ENCODE measurements at places on chromosomes 3 and 15.

DNA sequence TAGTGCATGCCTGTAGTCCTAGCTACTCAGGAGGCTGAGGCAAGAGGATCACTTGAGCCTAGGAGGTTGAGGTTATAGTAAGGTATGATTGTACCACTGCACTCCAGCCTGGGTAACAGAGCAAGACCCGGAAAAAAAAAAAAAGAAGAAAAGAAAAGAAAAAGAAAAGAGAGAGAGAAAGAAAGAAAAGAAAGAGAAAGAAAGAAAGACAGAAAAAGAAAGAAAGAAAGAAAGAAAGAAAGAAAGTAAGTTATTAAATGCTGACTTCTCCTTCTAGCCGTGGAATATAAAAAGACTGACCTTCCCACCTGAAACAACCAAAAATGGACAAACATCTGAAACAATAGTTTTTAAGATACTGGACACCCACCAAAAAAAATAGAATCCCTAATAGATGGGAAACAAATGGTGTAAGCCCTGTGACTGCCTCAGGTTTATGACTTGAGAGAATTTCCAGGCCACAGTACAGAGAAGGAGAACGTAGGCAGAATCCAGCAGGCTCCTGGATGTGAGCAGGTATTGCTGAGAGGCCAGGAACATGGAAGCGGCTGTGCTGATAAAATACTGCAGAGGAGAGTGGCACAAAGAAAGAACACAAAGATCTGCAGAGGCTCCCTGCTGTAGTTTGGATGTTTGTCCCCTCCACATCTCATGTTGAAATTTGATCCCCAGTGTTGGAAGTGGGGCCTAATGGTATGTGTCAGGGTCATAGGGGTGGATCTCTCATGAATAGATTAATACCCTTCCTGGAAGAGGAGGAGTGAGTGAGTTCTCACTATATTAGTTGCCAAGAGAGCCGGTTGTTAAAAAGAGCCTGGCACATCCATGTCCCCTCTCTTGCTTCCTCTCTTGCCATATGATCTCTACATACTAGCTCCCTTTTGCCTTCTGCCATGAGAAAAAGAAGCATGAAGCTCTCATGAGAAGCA lies 41.8 kb upstream of the PRSS50 start:
- no peak for DNase-seq

- DNase-seq = no peak
Measured at GRCh38 chr15:25136119-25136518, 181.3 kb downstream of the SNRPN start.

DNA sequence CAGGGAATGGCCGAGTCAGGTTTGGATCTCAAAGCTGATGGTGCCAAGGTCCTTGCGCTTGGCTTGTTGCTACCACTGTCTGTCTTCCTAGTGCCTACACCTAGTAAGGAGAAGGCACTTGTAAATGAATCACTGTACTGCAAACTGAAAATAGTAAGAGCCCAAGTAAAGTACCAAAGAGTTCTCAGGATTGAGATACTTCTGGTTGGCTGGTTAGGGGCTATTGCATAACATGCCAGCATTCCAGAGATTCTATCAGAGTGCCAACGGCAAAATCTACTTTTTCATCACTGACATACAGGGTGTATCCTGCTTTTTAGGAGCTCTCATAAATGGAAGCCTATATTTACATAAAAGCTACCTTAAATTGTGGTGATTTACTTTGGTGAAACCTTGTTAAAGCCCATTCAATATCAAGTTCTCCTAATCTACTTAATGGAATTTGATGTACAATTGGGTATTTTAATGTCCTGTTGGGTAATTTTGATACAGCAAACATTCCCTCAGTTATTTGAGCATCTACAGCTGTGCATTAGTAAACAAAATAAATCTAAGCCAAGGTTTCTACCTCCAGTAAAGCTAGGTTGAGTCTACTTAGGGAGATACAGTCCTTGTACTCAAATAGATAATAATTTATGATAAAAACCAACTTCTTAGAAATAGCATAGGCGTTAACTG lies 30.7 kb upstream of the CHD2 start:
- no peak for DNase-seq

GRCh38 chr3:53156368-53156834 lies 4.6 kb upstream of the PRKCD start:
- DNase-seq = no peak

DNA sequence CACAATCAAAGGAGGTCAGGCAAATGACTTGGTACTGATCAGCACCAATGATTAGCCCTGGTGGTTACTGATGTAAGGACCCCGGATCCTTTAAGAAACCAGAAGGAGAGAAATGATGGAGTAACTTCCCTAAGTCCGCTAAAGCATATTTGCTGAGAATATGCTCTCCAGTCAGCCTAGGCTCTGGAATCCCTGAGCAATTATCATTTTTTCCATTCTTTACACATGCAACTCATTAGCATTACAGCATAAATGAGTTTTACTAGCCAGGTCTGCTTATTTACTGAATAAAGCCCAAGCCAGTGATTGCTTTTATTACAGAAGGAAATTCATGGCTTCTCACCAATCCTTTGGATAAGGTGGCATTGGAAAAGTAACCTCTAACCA lies 139.2 kb upstream of the WNT5A start:
- no peak for DNase-seq

DNA sequence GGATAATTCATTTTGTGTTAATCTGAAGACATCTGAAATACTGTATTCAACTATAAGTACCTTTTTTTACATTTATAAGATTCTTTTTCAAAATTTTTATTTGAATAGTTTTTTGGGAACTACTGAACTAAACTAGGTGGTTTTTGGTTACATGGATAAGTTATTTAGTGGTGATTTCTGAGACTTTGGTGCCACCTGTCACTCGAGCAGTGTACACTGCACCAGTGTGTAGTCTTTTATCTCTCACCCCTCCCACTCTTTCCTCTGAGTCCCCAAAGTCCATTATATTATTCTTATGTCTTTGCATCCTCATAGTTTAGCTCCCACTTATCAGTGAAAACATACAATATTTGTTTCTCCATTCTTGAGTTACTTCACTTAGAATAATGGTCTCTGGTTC lies 57.6 kb downstream of the CD86 start:
- no peak for DNase-seq

DNA sequence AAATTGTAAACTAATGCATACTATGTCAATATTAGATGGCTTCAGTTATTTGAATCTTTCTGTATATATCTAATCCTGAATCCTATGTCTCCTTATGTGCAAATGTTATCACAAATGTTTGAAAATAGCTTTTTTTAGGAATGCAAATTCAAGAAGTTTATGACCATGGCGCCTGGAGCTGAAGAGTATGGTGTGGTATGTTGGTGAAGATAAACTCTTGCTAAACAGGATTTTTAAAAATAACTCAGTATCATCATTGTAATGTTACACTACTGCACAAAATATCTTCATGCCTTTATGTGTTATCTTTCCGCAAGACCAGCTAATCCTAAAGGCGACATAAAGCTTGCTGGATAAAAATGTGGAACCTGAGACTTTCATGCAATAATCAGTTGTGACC lies 382.6 kb downstream of the ROBO1 start:
- no peak for DNase-seq

- no peak for DNase-seq
Measured at GRCh38 chr3:32301426-32301825, 62.9 kb downstream of the CMTM8 start.

GRCh38 chr3:39346785-39347585 lies 17.5 kb downstream of the CCR8 start:
- DNase-seq = no peak

DNA sequence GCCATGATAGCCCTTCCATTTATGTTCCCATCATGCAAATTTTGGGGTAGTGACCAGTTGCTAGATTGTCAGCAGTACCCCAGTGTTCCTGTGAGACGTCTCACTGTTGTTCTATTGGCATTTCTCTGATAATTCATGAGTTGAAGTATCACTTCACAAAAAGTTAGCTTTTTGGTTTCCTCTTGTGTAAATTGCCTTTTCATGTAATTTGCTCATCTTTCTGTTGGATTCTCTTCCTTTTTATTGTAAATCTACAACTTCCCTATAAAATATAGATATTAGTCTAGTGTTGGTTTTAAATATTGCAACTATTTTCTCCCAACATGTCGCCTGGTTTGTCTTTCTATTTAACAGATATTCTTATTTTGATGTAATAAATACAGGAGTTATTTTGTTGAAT lies 7.5 kb upstream of the A4GNT start:
- no peak for DNase-seq

DNA sequence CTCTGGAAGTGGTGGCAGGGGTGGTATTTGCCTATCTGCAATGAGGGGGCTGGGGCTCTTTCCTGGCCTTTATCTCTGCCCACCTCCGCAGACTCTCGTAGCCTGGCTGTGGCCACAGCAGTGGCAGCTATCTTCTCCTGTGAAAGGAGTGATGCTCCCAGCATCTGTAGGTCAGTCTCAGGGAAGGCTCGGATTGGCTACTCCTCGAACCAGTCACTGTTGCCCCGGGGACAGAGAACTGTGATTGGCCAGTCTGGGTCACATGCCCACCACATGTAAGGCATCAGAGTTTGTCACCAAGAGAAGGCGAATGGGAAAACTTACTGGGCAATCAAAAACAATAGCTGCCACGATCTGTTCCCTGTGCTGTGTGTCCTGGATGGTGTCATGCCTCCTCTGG lies 30.1 kb upstream of the FGD5 start:
- DNase-seq = no peak

DNA sequence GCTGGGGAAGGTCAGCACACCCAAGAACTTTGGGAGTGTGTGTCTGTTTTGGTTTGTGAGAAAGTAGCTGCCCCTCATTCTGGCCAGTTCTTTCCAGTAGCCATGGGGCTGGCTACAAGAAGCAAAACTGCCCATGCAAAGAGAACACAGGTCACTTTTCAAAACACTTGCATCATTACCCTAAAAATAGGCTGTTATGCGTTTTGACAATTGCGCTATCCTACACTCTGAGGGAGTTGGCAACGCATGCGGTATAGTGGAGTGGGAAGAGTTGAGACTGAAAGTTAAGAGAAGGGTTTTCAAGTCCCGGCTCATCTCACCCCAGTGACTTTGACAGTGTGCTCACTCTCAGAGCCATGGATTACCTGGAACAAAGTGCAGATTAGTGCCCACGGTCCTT lies 41.8 kb upstream of the MYZAP start:
- DNase-seq = no peak

- no peak for DNase-seq
Measured at GRCh38 chr15:47762621-47763020, 45.3 kb downstream of the SEMA6D start.

GRCh38 chr15:60480888-60481287 lies 1.9 kb upstream of the ICE2 start:
- no peak for DNase-seq

- no peak for DNase-seq
Measured at GRCh38 chr15:89051875-89052274, 36.4 kb upstream of the ABHD2 start.

DNA sequence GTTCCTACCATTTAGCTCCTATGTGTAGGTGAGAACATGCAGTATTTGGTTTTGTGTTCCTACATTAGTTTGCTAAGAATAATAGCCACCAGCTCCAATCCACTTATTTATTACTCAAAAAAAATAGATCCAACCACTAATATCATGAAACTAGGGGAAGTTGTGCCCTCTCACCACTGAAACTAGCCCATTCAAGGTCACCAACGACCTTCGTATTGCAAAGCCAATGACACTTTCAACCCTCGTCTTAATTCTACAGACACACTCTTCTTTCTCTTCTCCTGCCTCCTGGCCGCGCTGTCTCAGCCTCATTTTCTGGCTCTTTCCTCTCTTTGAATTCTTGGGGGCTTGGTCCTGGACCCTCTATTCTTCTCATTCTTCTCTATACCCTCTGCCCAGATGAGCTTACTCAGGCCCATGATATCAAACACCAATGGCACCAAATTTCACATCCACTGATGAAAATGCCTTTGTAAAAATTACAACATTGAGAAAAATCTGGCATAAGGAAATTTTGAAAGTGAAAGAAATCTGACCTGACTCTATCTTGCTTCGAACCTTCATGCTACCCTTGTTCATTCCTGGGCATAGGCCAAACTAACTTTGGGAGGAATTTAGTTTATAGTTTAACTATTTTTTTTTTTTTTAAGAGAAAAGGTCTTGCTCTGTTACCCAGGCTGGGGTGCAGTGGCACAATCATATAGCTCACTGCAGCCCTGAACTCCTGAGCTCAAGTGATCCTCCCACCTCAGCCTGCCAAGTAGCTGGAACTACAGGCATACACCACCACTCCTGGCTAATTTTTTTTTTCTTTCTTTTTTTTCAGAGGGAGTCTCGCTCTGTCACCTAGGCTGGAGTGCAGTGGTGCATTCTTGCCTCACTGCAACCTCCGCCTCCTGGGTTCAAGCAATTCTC lies 25.4 kb upstream of the LIMD1 start:
- no peak for DNase-seq

- no peak for DNase-seq
Measured at GRCh38 chr3:184344579-184345316, 7.3 kb downstream of the FAM131A start.

GRCh38 chr3:87047852-87048251 lies 56.9 kb upstream of the VGLL3 start:
- no peak for DNase-seq

GRCh38 chr15:100204211-100204610 lies 137.6 kb downstream of the ADAMTS17 start:
- DNase-seq = no peak

DNA sequence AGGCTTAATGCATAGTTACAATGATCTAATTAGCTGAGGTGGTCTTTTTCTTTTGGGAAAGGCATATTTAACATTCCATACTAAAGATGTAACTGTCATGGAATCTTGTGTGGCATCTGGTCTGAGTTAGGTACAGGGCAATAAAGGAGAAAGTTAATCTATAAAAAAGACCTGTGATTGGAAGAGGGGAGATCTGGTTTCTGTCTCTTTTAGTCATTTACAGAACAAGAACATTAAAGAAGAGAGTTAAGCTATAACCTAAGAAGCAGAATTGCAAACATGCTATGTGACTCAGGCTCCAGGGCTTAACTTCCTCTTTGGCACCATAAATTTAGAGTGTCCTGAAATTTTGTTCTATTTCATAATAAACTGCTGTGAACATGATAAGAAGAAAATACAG lies 47.2 kb upstream of the MME start:
- no peak for DNase-seq

DNA sequence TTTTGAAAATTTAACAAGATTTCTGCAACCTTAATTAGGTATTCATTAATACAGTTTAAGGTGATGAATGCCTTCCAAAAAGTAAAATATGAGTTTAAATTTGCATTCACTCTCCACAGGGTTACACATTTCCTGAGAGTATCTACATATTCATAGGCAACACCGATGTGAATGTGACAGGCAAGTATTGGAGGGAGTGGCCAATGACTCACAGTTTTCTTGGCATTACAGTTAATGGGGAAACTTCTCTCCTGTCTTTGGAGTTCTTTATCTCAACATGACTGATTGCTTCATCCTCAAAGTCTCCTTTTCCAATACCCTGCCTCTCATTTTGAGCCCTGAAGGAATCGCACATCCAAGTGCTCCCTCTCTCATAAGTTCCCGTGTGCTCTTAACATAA lies 181.9 kb upstream of the CHL1 start:
- no peak for DNase-seq

DNA sequence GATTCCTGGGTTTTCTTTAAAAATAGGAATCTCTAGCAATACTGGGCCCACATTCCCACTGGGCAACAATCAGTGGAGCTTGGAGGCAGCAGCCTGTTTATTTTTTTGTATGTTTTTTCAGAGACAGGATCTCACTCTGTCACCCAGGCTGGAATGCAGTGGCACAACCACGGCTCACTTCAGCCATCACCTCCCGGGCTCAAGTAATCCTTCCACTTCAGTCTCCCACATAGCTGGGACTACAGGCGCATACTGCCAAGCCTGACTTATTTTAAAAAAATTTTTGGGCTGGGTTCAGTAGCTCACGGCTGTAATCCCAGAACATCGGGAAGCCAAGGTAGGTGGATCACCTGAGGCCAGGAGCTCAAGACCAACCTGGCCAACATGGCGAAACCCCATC lies 29.1 kb upstream of the GNB5 start:
- no peak for DNase-seq

- DNase-seq = no peak
Measured at GRCh38 chr3:30048431-30048830, 558.0 kb upstream of the TGFBR2 start.
